Type B pancreatic cell (in vitro differentiated cells): ENCODE measurements at places on chromosomes 4 and X. TPM values are rescaled to one million over a fixed set of nuclear protein-coding genes. Genes with fewer than 3 reads are reported as not detected.

GRCh38 chr4:165381821-165382373, 3.1 kb downstream of the CPE start:
- no peak for DNase-seq

DNA sequence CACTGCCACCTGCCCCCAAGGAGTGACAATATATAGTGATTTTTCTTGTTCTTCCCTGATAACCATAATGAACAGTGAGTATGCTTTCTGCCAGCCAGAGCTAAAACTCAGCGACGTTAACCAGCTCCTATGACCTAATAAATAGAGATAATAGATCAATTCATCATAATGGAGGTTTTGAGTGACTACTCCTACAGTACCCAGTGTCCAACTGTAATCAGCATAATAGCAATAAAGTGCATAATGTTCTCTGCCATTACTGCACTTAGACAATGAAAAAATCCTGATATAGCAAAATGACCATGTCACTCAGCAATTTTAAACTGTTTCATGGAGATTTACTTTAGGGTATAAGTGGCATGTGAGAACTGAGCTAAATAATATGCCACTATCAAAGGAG, 20.7 kb upstream of the TXLNG start:
- DNase-seq, result no peak

DNA sequence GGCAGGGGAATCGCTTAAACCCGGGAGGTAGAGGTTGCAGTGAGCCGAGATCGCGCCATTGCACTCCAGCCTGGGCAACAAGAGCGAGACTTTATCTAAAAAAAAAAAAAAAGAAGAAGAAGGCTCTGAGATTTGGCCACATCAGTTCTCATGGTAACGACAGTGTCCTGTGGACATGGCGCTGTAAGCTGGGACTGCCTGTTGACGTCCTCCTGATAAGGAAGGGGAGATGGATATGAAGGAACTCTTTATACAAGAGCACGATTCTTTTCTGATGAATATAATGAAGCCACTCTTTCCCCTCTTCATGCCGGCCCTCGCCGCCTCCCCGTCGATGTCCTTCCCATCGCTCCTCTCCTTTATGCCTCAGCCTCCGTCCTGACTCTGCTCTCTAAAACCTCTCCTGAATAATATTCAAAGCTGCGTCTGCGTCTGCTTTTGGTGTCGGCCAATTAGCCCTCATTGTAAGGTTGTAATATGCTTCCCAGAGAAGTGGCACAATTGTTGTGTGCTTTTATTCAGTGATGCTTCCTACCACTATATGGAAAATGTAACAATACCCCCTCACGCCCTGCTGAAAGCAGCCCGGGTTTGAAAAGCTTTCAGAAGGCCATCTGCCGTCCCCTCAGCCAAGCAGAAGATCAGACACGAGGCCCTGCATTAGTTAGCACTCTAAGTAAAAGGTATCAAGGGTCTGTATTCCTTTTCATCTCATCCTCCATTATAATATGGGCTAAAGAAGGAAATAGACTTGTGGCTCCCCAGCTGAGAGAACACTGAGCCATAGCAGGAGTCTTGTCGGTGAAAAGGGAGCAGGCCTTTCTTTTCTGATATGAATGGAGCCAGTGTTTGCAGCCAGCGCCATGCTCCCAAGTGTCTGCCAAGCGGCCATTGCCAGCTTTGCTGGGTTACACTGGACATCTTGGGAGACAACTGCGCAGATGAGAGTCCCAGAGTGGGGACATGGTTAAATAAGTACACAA, 22.1 kb upstream of the SCOC start:
- DNase-seq, result no peak

The GATA1 gene
- total RNA-seq, result not detected in 2 replicates

The AADAT gene
- 14.3 and 27.1 TPM in 2 replicates for total RNA-seq

The HSPA4L gene
- 9.7 and 17.2 TPM in 2 replicates for total RNA-seq

The CT55 gene
- total RNA-seq, result not detected in 2 replicates

The KDR gene
- 5.7 and 5.9 TPM in 2 replicates for total RNA-seq
